ENCODE measurements at places on chromosomes 13 and 19.

GRCh38 chr19:50292216-50292827 lies 36.9 kb downstream of the KCNC3 start:
- no peak for DNase-seq

GRCh38 chr13:87057807-87058520 lies 613.2 kb upstream of the SLITRK5 start:
- no peak for DNase-seq

GRCh38 chr19:5536337-5536894 lies 31.3 kb downstream of the TINCR start:
- peak; percentile 46 for DNase-seq

GRCh38 chr13:44350775-44351504 lies 22.7 kb upstream of the SERP2 start:
- DNase-seq = no peak

DNA sequence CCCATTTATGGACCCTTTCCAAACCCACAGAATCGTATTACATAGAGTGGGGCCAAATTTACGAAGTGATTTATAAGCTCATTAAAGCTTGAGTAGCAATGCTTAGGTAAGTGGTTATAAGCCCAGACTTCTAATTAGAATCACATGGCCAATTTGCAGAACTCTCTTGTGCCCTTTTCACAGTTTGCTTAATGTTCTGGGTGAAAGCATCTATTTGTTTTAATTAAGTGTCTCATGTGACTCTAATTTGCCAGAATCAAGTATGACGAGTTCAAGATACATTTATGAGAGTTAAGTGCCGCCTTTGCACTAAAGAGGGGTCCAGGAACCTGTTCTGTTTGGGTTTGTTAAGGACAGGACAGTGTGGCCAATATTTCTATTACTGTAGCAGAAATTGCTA lies 46.0 kb upstream of the ZNF681 start:
- DNase-seq = no peak

DNA sequence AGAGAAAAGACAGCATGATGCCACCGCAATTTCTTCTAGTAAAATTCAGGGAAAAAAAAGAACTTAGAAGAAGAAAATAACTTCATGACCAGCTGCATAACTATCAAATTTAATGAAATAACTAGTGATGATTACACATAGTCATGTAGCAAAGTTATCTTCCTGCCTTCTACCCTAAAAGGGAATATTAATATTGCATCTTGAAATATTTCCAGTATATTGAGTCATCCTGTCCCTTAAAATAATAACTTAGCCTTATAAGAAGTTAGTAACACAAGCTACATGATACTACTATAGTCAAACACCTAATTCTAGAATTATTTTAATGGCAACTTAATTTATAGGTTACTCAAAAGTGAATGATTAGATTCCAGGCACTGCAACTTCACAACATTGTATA lies 289.2 kb downstream of the KLF12 start:
- no peak for DNase-seq

GRCh38 chr19:2032296-2032941 lies 16.9 kb upstream of the BTBD2 start:
- no peak for DNase-seq

- no peak for DNase-seq
Measured at GRCh38 chr19:33301144-33301899, 1.0 kb downstream of the CEBPA start.

GRCh38 chr19:33795370-33796163 lies 1.1 kb upstream of the KCTD15 start:
- peak; percentile 67 for DNase-seq

DNA sequence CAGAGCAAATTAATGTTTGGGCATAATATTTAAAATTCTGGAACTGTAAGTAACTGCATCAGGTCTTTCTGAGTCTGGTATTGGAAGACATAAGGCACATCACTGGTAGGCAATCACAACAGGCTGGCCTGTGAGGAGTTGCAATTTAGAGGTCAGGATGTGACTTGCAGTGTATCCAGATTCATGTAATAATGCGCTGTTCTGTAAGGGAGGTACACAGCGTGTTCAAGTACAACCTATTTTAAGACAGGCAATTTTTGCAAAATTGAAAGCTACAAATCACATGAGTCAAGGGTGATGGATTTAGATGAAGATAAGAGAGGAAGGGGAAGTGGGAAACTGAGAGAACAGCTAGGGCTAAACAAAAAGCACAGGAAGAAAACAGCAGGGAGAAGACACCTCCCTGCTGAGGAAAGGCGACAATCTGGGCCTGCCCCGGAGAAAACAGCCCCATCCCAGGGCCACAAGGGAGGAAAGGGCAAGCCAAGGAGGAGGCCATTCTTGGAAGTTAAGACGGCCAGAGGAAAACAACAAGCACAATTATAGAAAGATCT lies 138.1 kb downstream of the LACC1 start:
- DNase-seq = no peak

DNA sequence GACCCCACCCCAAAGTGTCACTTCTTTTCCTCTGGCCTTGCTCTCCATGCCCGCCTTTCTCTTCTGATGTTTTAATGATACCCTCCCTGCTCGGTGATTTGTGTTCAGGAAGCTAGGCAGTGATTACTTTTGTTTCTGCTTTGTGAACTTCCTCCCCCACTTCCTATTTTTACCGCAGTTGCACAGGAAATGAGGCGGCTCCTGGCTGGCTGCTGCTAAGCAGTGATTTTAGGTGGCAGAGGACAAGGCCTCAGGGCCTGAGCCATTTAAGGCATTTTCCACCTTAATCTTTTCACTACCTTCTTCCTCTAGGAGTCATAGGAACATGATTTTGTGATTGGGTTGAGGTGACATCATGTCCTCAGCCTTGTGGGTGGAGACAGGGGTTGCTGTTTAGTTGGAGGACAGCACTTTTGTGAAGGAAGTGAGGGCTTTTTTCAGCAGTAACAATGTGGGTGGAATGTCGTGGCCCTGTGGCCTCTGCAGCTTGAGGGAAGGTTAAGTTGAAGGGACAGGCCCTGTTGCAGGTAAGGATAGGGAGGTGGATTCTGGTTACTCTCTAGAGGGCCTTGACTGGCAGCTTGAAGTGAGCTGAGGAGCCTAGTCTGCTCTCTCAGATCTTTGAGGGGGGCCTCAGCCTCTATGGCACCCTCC lies 15.7 kb downstream of the GARRE1 start:
- no peak for DNase-seq

GRCh38 chr13:79196843-79197242 lies 209.2 kb downstream of the RBM26 start:
- no peak for DNase-seq

- DNase-seq = no peak
Measured at GRCh38 chr13:53141336-53141735, 112.7 kb downstream of the OLFM4 start.

GRCh38 chr13:87452281-87452680 lies 218.9 kb upstream of the SLITRK5 start:
- no peak for DNase-seq

DNA sequence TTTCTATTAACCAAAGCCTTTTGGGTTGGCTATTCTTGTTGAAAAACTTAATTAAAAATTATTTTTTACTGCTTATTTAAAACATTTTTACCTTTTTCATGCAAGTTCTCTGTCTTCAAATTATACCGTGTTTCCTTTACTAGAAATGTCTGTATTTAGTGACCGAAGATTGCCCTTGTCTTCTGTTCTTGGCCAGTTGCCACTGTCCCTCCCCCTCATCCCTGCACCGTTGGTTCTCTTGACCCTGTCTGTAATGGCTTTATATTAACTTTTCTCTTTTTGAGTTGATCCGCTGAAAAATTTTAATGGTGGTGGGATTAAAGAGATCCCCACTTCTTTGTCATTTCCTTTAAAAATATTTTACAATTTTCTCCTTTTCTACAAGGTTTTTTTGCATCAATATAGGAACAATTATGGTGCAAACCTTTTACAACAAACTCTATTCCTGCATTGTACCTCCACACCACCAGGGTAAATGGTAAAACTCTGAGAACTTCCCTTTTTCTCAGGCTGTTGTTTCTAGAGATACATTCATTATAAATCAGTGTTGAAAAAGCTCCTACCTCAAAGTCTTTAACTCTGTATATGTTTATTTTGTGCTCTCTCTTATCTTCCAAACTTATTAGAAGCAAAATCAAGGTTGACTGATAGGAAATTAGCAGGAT lies 12.9 kb upstream of the RNF113B start:
- DNase-seq = no peak

- no peak for DNase-seq
Measured at GRCh38 chr13:22243469-22244163, 572.7 kb downstream of the FGF9 start.

DNA sequence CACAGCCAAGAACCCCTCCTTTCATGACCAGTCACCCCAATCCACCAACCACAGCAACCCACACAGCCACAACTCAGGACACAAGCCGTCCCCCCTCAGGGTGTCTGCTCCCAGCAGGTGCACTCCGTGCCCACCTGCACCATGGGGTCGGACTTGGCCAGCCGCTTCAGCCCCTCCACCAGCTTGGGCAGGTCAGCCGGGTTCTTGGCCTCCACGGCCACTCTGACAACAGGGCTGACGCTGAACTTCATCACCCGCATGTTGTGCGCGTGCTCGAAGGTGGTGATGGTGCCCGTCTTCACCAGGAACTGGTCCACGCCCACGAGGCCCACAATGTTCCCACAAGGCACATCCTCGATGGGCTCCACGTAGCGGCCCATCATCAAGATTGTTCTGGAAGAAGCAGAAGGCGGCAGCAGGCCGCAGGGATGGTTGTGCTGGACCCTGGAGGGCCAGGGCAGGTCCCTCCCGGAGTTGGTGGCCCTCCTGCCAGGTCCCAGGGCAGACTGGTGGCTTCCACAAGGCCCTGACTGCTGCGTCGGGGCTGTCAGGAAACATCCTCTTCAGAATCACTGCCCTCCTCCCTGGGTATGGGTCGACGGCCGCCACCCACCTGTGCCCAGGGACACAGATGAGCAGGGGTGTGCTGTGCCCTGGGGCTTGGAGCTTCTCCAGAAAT lies 5.5 kb downstream of the EEF2 start:
- DNase-seq = no peak

DNA sequence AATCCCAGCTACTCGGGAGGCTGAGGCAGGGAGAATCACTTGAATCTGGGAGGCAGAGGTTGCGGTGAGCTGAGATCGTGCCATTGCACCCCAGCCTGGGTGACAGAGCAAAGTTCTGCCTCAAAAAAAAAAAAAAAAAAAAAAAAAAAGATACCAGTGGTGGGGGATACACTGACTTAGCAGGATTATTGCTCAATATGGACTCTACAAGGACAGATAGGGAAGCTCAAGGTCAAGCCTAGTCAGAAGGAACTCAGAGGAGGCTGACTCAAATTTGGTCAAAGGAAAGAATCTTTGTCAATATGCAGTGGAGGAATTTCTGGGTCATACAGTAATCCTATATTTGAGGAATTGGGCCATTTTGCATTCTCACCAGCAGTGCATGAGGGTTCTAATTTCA lies 6.7 kb upstream of the DIAPH3 start:
- DNase-seq = no peak

DNA sequence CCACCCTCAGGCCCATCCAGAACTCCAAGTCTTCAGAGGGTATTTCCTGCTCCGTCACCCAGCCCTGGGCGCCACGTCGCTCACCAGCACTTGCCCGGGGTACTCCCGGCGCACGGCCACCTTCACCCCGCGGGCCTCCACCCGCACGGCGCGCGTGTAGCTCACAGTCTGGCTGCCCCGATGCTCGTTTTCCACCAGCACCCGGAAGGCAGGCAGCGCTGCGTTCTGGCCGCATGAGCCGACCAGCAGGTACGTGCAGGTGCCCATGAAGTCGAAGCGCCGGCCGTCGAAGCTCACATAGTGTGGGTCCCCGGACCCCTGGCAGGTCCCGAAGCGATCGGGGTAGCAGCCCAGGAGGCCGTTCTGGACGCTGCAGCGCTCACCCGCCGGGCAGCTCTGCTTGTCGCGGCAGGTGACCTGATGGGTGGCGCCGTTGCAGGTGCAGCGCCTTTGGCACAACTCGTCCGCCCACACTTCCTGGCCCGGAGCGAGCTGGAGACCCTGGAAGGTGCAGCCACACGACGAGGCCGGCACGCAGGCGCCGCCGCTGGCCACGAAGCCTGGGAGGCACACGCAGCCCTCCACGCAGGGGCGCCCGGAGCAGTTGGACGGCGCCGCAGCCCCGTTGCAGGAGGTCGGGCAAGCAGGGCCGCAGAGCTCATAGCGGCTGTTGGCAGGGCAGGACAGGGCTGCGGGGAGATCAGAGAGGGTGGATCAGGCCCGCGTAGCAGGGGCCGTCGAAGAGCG lies 19.2 kb downstream of the FCGBP start:
- no peak for DNase-seq

DNA sequence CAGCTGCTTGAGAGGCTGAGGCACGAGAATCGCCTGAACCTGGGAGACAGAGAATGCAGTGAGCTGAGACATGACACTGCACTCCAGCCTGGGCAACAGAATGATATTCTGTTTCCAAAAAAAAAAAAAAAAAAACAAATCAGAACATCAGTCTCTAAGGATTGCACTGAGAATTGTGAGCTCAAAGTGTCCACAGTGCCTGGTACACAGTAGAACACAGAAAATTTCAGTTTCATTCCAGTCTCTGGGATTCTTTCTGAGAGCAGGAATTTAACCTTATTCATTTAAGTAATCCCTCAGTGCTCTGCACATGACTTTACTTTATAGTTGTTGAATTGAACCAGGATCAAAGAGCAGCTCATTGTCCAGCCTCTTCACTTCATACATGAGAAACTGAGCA lies 25.9 kb upstream of the GATAD2A start:
- no peak for DNase-seq

Measured in NCI-H1105 (cell line).